HT1080 (cell line): ENCODE measurements at places on chromosomes 12 and 14.

GRCh38 chr14:68182492-68182891, 362.9 kb downstream of the RAD51B start:
- no peak for DNase-seq

DNA sequence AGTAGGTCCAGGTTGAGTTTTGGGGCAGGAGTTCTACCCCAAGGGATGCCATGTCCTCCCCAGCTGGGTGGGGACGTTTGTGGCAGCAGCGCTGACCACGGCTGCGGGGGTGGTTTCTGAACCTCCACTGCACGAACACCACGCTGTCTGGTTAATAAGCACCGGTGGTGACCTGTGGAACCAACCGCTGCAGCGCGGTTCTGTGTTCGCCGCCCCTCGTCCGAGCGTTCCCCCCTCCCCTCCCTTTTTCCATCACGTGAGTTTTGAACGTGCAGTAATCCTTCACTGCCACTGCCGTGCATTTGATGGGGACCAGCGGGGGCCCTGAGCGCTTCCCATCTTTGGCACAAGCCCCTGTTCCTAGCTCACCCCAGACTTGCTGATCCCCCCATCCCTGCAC, 6.4 kb upstream of the ADSS1 start:
- no peak for DNase-seq

GRCh38 chr12:19561411-19561961, 122.2 kb downstream of the AEBP2 start:
- DNase-seq, result peak; percentile 16

- DNase-seq, result no peak
Measured at GRCh38 chr14:81120501-81120900, 100.3 kb downstream of the GTF2A1 start.
